ENCODE measurements at places on chromosomes 6 and 20.
A peak's percentile ranks its signal among the peaks of the same experiment; 100 is the strongest.

- DNase-seq: peak; percentile 54
- H3K27ac ChIP-seq: 0 out of 2 replicates have a peak overlapping the region, but pooled peaks have one; percentile 17
- no peaks in the 10 kb centered on the region for H3K27me3 ChIP-seq
- peaks cover 80% of the 10 kb centered on the region for H3K36me3 ChIP-seq
These were observed 179.8 kb downstream of the TASP1 start for GRCh38 chr20:13458860-13459451.

DNA sequence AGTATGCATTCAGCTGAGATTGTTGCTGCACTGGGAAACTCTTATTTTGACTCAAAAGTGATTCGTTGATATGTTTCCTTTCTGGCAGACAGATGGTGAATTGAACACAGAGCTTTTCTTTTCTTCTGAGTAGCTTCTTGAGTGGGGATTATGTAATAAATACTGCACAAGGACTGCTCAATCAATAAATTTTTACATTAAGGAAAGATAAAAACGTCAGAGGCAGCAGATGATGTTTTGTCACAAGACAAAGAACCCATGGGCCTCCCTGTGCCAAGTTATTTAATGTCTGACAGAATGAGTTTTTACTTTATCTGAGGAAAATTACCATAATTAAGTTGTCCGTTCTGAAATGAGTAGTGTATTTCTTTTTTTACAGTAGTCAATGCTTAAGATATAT, 460.3 kb downstream of the UTRN start:
- DNase-seq: no peak
- H3K27me3 ChIP-seq: no peaks in the 10 kb centered on the region
- no peak overlapping the region for H3K27ac ChIP-seq
- peaks cover 33% of the 10 kb centered on the region for H3K36me3 ChIP-seq

- no peak for DNase-seq
- no peaks in the 10 kb centered on the region for H3K36me3 ChIP-seq
- H3K27ac ChIP-seq: peak overlapping the region; percentile 76
- H3K4me1 ChIP-seq: peaks cover 31% of the 10 kb centered on the region
- H3K4me3 ChIP-seq: peak overlapping the region; percentile 93
These were observed 338 bp downstream of the UTRN start for GRCh38 chr6:144285548-144285797.

GRCh38 chr6:139161817-139162284, 27.0 kb downstream of the HECA start:
- no peak for DNase-seq
- H3K4me3 ChIP-seq: no peak overlapping the region
- H3K27me3 ChIP-seq: no peaks in the 10 kb centered on the region
- no peak overlapping the region for H3K27ac ChIP-seq

GRCh38 chr20:12924126-12924525, 84.6 kb upstream of the SPTLC3 start:
- no peaks in the 10 kb centered on the region for H3K27me3 ChIP-seq
- H3K36me3 ChIP-seq: no peaks in the 10 kb centered on the region
- DNase-seq: no peak
- H3K27ac ChIP-seq: no peak overlapping the region
- no peaks in the 10 kb centered on the region for H3K4me1 ChIP-seq

- peaks cover 12% of the 10 kb centered on the region for H3K36me3 ChIP-seq
- peak overlapping the region; percentile 28 for H3K4me3 ChIP-seq
- no peaks in the 10 kb centered on the region for H3K27me3 ChIP-seq
- peaks cover 20% of the 10 kb centered on the region for H3K4me1 ChIP-seq
- no peak for DNase-seq
- peak overlapping the region; percentile 75 for H3K27ac ChIP-seq
These were observed 92.7 kb downstream of the DTNBP1 start for GRCh38 chr6:15570171-15570570.

GRCh38 chr6:965343-965742, 272.4 kb upstream of the EXOC2 start:
- peaks cover 17% of the 10 kb centered on the region for H3K27me3 ChIP-seq
- no peaks in the 10 kb centered on the region for H3K36me3 ChIP-seq
- no peak overlapping the region for H3K27ac ChIP-seq
- H3K4me3 ChIP-seq: no peak overlapping the region

GRCh38 chr20:49825521-49826033, 12.9 kb downstream of the SLC9A8 start:
- DNase-seq: no peak
- H3K27me3 ChIP-seq: no peaks in the 10 kb centered on the region
- H3K4me1 ChIP-seq: peaks cover 22% of the 10 kb centered on the region
- no peak overlapping the region for H3K27ac ChIP-seq

DNA sequence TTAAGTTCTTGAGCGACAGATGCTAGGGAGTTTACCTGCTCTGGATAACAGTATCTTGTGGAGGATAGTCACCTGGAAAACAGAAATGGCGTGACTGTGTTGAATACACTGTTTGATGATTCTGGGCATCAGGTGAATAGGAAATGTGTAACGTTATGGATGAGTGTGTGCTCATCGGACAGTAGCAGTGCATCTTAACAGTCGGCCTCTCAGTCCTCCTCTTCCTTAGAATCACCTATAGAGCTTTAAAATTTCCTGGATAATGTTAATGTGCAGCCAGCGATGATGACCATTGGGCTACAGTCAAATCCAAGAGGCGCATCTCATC, 217.7 kb downstream of the OR2B2 start:
- peak overlapping the region; percentile 49 for H3K4me3 ChIP-seq
- H3K4me1 ChIP-seq: peaks cover 27% of the 10 kb centered on the region
- H3K27ac ChIP-seq: peak overlapping the region; percentile 64

DNA sequence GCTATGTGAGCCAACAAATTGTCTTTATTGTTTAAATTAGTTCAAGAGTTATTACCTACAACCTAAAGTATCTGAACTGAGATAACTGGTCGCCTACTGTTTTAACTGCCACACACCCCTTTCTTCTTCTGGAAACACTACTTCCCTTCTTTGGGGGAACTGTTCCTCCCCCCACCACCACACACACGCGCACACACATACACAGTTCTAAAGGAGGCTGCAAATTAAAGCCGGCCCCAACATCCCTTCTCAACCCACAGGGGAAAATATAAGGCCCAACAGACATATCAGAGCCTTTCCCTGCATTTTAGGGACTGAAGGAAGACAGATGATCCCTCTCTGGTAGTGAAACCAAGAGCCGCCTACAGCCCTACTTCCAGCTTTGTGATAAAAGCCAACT, 348.0 kb upstream of the JARID2 start:
- H3K27ac ChIP-seq: no peak overlapping the region
- no peaks in the 10 kb centered on the region for H3K36me3 ChIP-seq
- H3K4me1 ChIP-seq: no peaks in the 10 kb centered on the region
- DNase-seq: peak; percentile 42
- H3K4me3 ChIP-seq: no peak overlapping the region
- no peaks in the 10 kb centered on the region for H3K27me3 ChIP-seq

DNA sequence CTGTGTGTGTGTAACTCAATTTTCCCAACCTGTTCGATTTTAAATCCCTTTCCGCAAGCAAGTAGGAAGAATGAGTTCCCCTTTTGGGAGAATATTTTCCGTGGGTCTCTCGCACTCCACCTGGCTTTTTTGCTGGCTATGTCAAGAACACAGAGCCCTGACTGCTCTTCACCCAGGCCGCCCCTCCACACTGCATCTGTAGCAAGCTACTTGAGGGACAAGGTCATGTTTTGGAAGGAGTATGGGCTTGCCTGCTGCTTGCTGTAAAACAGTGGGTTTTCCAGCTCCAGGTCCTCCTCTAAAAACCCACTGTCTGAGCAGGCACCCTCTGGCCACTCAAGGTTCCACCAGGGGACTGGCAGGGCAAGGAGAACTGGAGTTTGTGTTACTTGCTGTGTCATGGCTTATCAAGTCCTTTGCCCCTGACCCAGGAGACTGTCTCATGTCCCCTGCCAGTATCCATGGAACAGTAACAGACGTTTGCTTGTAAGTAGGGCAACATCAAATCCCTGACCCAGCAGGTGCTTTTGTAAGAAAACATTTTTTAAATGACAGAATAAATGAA, 35.5 kb upstream of the SYNJ2 start:
- H3K4me1 ChIP-seq: peaks cover 13% of the 10 kb centered on the region
- no peak overlapping the region for H3K4me3 ChIP-seq
- no peak overlapping the region for H3K27ac ChIP-seq
- no peaks in the 10 kb centered on the region for H3K36me3 ChIP-seq
- no peak for DNase-seq
- H3K27me3 ChIP-seq: no peaks in the 10 kb centered on the region

Data from DND-41 (cell line).